ENCODE measurements at places on chromosomes 3 and 15.

- no peak for DNase-seq
Observed at GRCh38 chr3:121942116-121942786, 48.0 kb downstream of the SLC15A2 start.

DNA sequence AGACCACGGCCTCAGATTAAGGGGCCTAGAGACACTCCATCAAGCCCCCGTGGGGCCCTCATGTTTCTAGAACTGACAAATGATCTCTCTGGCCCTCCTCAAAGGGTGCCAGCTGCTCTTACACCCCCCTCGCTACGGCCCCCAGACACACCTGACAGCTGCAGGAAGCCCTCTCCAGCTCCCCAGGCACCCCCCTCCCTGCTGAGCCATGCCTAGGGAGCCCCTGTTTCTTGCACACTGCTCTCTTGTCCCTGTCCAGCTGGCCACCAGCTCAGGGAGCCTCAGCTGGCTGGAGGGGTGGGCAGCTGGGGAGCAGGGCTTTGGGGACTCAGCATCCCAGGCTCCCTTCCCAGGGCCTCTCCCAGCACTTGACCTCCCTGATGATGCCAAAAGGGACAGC is 14.8 kb downstream of the TNK2 start:
- DNase-seq = no peak

- no peak for DNase-seq
Observed at GRCh38 chr3:40464339-40465110, 7.4 kb downstream of the RPL14 start.

DNA sequence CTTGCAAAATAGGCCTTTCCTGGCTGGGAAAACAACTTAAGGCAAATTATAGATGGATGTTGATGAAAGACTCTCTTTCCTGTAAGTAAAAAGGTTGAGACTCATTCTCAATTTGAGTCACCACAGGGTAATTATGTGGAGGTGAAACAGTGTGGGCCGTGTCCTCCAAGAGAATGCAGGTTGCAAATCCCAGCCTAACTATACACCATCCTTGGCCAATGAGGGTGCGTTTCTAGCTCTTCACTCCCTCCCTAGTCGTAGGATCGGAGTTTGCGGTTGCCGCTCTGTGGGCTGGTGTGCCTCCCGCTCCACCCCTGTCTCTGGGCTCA is 259.9 kb downstream of the PLCL2 start:
- no peak for DNase-seq

GRCh38 chr15:101193120-101193644 is 58.7 kb downstream of the CHSY1 start:
- DNase-seq = no peak
